ENCODE measurements at places on chromosomes 1 and 21. TPM values are rescaled to one million over a fixed set of nuclear protein-coding genes. Genes with fewer than 3 reads are reported as not detected.

DNA sequence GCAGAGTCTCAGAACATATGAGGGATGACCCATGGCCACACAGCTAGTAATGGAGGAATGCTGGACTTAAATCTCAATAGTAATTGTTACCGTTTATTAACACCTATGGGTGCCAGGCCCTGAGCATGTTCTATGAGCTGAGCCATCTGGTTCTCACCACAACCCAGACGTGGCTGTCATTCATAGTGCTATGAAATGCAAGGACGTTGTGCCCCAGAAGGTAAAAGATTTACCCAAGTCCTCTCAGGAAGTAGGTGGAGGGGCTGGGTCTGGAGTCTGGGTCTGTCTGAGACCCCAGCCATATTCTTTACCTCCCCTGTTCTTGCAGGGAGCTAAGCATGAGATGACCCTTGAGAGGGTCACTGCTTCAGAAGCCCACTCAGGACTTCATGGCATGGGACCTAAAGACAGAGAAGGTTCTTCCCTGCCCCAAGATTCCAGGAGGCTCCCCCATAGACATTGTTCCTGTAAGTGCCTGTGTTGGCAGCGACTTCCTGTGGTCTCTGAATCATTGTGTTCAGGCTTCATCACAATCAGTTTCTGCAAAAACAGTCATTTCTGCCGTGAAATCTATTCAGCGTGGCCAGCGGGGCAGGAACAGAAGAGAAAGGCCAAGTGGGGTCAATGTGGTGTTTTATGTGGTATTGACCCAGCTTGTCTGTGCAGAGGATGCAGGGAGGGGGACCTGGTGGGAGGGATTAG is 475.4 kb downstream of the PTPRU start:
- DNase-seq, result no peak

DNA sequence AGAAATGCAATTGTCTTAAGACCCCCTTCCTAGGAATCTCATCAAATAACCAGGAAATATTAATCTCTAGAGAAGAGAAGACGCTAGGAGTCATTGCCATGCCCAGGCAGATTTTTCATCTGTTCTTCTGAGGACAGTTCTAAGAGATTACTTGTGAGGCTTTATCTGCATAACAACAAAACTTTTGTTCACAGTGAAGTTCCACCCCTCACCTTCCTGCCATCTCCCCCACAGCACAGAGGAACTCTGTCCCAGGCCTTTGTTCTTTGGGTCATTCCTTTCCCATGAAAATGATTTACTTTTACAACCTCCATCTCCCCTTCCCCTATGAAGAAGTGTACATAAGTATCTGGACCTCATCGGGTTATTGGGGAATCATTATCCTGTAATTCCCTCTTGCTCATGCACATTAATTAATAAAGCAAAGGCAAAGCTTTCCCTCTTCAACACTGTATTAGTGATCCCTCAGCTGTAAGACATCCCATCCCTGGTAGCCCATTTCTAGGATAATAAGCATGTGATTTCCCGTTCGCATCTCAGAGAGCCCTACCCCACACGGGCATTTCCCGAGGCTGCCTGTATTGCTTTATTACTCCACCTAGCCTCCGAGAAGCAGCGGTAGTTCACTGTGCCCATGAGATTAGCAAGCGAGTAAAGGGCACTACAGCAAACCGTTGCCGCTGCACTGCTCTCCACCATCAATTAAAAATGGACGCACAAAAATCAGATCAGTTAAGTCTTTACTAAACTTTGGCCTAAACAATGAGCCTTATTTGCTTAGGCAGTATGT is 384.4 kb upstream of the CAMK1G start:
- no peak for DNase-seq

- no peak for DNase-seq
Observed at GRCh38 chr1:10677491-10678391, 118.7 kb downstream of the CASZ1 start.

- no peak for DNase-seq
Observed at GRCh38 chr1:9151328-9151860, 22.5 kb upstream of the GPR157 start.

Gene LCE3D
- not detected for total RNA-seq
